ENCODE measurements at places on chromosomes 4 and X.
A peak's percentile ranks its signal among the peaks of the same experiment; 100 is the strongest.

DNA sequence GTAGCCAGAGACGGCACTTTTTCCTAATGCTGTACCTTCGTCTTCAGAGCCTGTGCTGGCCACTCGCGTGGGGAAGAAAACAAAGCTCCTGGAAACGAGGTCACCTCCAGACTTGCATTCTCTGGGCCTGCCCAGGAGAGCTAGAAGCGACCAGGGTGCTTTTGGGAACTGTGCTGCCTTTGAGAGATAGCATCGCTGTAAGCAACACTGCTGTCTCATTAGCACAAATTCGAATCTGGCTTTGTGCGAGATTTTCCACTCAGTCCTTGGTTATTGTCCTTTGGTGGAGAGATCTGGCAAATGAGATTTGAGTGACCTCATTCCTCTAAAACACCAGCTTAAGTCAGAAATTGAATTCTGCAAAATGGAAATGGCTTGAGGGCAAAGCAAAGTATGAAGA lies 66.1 kb upstream of the TLR3 start:
- DNase-seq, result no peak

- DNase-seq, result no peak
These were observed 60.8 kb downstream of the SHROOM2 start for GRCh38 chrX:9847071-9847470.

DNA sequence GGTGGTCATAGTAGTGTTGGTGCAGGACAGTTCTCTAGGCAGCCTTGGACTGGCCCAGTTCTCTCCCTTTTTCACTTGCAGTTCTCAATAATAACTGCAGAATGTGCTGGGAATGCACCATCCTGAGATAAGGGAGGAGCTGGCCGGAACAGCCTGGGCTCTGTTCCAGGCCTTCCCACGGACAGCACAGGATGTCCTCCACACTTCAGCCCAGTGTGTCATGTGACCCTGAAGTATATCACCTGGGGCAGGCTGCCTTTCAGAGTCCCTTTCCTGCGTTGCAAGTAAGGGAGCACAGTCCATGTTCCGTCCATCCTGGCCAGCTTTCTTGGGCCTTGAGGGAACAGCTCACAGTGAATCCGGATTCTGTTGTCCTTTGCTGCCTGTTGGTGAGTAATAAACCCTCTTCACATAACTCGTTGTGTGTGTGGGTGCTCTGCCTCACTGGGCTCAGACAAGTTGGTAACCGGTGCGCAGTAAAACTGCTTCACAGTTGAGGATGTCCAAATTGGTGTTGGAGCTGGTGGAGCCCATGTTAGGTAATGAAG lies 32.3 kb upstream of the BBS12 start:
- DNase-seq, result no peak

DNA sequence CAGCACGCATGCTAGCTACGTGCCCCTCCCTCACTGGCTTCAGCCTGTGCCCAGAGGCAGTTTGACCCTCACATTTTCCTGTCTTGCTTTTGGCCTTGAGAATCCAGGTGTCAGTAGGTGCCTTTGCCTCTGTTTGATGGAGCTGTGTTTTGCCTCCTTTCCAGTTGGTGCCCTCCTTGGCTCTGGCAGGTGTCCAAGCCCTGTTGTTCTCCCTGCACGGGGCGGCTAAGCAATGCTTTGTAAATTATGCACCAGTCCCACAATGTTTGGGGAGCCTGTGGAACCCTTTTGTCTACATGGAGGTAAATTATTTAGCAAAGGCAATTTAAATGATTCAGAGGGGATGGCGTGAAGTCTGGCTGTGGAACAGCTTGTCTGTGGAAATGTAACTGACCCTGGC lies 202.9 kb upstream of the BOD1L1 start:
- no peak for DNase-seq

- no peak for DNase-seq
These were observed 14.4 kb downstream of the IL21 start for GRCh38 chr4:122606364-122607043.

- DNase-seq, result no peak
These were observed 423.0 kb upstream of the CNKSR2 start for GRCh38 chrX:20951016-20951810.

GRCh38 chr4:147975933-147976928 lies 244.3 kb downstream of the ARHGAP10 start:
- DNase-seq, result no peak

DNA sequence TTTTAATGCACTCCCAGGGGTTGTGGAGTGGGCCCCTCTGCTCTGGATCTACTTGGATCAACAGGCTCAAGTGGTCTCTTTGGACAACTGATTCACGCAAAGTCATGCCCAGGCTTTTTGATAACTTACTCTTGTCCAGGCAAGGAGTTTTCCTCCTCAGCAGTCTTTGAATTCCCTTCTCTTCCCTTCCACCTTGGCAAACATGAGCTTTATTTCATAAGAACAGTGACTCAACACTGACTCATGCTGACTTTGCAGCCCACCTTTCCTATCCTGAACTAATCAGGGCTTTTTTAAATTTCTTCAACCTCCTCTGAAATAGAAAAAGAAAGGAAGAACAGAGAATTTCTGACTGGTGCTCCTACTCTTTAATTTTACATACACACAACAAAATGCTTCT lies 132.1 kb upstream of the LDB2 start:
- peak; percentile 63 for DNase-seq

GRCh38 chr4:86938771-86939520 lies 4.1 kb downstream of the AFF1 start:
- no peak for DNase-seq

DNA sequence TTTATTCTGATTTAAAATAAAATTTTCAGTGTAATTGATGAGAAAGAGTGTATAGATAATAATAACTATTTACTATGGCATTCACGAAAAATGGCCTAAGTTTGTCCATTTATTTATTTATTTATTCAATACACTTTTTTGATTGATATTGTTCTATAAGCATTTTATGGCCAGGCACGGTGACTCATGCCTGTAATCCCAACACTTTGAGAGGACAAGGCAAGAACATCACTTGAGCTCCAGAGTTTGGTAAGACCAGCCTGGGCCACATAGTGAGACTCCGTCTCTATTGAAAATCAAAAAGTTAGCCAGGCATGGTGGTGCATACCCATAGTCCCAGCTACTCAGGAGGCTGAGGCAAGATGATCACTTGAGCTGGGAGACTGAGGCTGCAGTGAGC lies 25.7 kb downstream of the GASK1B start:
- no peak for DNase-seq

DNA sequence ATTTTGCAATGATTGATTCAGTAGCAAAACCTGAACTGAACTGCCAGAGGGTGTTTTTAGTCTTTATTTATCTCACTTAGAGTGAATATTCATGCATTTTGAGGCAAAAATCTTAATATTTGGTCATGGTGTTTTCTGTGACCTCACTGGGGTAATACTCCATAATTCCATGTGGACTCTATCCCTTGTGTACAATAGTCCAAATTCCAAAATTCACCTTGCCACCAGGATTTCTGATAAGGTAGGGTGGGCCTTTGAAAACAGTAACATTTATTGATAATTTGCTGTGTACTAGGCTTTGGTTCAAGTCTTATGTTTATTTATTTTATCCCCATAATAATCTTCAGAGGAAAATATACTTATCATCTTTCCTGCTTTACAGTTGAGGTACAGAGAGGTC lies 68.4 kb upstream of the PDE5A start:
- no peak for DNase-seq

DNA sequence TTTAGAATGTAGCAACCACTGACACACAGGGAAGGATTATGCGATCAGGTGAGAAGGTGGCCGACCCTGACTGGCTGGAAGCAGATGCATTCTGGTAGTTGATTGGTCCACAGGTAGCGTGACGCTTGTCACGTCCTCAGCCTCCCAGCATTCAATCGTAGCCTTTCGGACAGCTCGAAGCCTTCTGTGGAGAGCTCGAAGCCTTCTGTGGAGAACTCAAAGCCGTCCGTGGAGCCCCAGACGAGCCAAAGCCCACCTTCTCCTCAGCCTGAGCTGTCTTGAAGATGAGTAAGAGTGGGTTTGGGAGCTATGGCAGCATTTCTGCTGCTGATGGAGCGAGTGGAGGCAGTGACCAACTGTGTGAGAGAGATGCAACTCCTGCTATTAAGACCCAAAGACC lies 319 bp downstream of the RPA4 start:
- no peak for DNase-seq

DNA sequence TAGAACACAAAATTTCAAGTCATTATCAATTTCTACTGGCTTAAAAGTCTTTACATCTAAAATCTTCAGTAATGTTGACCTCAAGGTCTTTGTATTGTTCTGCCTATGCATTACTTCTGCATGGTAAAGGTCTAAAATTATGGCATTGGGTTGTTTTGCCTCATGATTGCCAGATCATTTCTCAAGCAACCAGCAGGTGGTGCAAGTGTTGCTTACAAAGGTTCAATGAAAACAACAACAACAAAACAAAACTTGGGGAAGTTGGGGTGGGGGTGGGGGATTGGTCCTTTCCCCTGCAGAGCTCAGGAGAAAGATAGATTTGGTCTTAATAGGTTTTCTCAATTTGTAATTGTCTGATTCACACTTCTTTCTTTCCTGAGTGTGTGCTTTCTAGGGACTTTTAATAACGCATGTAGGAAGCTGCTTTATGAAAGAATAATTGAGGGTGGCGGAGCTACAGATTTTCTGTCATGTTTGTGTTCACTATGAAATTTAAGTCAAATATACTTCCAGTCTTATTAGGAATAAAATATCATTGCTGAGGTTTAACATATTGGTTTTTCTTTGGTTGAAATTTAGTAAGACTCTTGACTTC lies 145.1 kb downstream of the COL4A5 start:
- DNase-seq, result no peak

GRCh38 chr4:55675196-55675793 lies 39.2 kb upstream of the NMU start:
- DNase-seq, result no peak

DNA sequence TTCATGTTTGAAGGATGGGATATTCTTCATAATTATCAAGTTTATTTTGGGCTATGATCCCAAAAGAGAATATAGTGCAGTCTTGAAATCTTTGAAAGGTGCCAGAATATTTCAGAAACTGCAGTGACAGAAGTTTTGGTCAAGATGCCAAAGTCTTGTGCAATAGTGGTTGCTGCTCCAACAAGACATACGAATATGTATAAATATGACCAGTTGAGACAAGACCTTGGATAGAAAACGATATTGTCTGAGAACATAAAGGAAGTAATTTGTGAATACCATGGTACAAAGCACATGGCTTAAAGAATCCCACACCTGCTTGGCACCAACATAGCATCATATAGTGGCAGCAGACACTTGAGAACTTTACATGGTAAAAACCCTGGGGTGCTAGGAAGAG lies 48.6 kb upstream of the AMELX start:
- no peak for DNase-seq

- DNase-seq, result no peak
These were observed 9.5 kb downstream of the FHDC1 start for GRCh38 chr4:152945639-152946038.

DNA sequence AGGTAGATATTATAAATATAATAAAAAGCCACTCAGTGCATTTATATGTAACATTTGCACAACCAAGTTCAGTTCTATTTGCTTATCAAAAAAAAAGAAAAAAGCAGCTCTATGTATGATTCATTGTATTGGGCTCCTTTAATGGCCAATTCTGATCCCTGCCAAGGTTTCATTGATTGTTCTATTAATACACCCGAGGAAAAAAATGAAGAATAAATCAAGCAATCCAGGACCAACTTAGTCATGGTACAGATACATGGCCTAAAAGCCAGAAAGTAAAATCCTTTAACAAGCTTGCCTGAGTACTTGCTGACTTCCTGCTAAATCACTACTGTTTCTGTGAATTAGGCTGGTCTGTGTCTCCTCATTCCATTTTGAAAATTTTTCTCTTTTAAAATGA lies 77.6 kb upstream of the PCDH7 start:
- DNase-seq, result no peak

DNA sequence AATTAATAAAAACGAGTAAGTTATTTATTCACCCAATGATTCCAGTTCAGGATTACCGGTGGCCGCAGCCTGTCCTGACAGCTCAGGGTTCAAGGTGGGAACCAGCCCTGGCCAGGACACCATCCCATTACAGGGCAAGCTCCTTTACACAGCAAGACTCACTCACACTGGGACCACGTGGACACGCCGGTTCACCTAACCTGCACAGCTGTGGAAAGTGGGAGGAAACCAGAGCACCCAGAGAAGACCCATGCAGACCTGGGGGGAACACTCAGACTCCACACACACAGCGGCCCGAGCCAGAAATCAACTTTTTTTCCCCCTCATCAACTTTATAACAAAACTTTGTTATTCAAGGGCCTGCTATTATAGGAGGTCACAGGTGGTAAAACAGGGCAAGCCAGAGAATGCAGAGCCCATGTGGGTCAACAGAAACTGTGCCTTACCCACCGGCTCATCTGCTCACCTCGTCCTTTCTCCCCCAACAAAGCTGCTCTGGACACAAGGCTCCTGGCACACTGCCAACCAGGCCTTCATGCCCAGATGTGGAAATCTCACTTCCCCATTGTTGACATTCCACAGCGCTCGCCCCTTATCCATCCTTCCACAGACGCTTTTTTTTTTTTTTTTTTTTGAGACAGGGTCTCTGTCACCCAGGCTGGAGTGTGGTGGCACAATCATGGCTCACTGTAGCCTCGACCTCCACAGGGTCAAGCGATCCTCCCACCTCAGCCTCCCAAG lies 8.0 kb upstream of the ODAPH start:
- peak; percentile 28 for DNase-seq

DNA sequence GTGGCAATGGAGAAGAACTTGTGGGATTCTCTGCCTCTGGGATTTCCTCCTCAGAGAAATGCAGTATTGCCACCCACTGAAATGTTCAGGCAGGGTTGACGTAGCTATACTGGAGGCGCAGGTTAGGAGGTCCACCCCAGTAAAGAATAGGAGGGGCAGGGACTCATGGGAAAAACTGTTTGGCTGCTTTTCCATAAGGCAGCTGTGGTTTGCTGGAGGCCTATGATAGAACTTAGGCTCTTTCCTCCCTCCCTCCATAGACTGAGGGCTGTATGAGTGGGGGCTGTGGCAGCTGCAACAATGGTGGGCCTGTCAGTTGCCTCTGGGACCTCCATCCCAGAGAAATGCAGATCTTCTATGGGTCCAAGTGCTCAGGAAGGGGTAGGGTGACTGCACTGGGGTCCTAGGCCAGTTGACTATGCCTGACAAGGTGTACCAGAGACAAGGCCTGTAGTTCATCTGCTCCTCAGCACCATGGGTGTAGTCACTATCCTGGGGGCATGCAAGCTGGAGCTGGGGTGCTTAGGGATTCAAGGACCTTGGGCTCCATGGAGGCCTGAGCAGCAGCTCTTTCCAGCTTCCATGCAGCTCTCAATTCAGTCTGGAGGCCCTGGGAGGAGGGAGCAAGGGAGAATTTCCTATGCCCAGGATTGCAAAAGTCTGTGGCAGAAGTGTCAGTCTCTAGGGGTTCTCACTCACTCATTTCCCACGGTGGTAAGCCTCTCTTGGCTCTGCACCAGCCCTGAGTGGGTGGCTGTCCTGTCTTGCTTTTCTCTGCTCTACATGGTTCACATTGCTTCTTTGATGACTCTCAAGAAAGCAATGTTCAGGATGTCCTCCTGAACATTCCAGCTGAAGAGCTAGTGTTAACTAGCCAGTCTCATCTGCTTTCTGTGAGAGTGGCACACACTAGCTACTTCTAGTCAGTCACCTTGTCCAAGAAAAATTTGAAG lies 353.0 kb downstream of the IDS start:
- no peak for DNase-seq

All from AG08396 (cell line).